Activated naive CD4-positive, alpha-beta T cell treated with anti-CD3 and anti-CD28 coated beads for 36 hours (primary cell): ENCODE measurements at places on chromosomes 2 and 18. TPM values are rescaled to one million over a fixed set of nuclear protein-coding genes. Genes with fewer than 3 reads are reported as not detected.

ZNF385B gene
- not detected for total RNA-seq

AMER3 gene
- total RNA-seq = not detected

MROH2A gene
- total RNA-seq = not detected

OTOF gene
- 0.45 TPM for total RNA-seq

AFF3 gene
- total RNA-seq = 1.5 TPM

LCT gene
- total RNA-seq = 0.07 TPM

CTNNA2 gene
- not detected for total RNA-seq

ADCY3 gene
- total RNA-seq = 49.9 TPM
